Stimulated activated CD4-positive, alpha-beta T cell treated with anti-CD3 and anti-CD28 coated beads, Interleukin-4, amount 100 ng/mL, for 48 hours (primary cell): ENCODE measurements at places on chromosomes 13 and 19.

DNA sequence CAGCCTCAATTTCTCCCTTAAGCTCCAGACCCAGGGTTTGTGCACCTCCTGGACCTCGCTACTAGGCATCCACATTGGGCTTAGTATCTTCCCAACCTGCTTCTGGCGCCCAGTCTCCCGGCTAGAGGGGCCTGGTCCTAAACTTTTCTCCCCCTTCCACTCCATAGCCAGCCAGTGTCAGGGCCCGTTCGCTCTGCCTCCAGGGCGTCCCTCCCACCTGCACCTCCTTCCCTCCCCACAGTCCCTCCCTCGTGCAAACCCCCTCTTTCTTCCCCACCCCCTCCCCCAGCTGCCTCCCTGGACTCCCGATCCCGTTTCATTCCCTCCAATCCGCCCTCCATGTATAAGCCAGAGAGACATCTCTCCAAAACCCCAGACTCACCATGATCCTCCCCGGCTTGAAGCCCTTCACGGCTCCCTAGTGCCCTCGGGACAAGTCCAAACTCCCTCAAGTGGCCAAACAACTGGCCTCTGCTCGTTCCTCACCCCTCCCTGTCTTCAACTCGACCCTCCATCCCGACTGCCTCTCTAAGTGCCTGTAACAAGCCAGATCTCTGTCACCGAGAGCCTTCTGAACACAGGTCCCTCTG is 997 bp upstream of the SAMD4B start:
- DNase-seq = no peak

- DNase-seq = no peak
Measured at GRCh38 chr19:16372065-16372915, 47.7 kb downstream of the KLF2 start.

DNA sequence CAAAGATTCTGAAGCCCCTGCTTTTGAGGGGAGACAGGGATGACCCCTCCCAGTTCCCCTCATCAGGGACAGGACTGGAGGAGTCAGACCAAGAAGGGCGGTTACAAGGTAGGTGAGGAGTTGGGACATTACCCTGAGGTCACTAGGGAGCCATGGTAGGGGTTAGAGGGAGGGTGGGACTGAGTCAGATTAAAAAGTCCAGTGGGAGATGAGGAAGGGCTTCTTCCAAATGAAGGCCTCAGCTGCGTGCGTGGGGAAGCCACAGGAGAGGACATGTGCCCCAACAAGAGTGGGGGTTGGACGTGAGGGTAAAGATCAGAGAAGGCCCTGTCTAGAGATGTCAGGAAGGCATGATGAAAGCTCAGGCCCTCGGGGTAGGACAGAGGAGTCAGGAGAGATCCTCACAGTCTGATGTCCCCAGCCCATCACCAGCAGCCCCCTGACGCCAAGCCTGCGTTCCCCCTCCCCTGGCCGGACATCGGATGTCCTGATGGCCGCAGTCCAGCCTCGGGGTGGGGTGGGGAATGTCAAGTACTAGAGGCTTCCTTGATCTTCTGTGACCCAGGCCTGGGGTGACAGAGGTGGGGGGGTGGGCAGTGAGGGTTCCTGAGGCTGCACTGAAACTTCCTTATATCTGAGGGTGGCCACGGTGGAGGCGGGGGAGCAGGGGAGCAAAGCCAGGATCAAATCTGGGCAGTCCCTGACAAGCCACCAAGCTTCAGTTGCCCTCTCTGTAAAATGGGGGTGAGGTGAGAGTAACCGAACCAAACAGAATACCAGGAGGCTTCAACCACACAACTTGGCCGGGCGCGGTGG is 6.5 kb upstream of the MFSD12 start:
- DNase-seq = no peak

GRCh38 chr19:56623006-56623405 is 20.0 kb upstream of the SMIM17 start:
- DNase-seq = no peak

DNA sequence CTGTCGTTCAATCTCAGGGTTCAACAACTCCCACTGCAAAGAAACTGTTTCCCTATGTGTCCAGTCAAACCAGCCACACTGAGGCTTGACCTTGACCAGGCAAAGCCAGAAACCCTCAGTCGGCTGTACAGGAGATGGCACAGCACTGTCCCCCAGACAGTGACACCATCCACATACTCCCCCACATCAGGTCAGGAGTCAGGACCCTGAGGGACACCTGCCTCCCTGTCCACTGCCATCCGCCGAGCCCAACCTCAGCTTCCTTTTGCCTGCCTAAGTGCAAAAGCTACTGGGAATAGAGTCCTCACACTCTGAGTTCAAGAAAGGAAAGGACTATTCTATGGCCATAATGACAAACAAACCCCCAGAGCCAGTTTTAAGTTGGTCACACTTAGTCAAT is 66.8 kb downstream of the ATP7B start:
- no peak for DNase-seq
